ENCODE measurements at places on chromosomes 5 and 9. TPM values are rescaled to one million over a fixed set of nuclear protein-coding genes. Genes with fewer than 3 reads are reported as not detected.
A peak's percentile ranks its signal among the peaks of the same experiment; 100 is the strongest.

DNA sequence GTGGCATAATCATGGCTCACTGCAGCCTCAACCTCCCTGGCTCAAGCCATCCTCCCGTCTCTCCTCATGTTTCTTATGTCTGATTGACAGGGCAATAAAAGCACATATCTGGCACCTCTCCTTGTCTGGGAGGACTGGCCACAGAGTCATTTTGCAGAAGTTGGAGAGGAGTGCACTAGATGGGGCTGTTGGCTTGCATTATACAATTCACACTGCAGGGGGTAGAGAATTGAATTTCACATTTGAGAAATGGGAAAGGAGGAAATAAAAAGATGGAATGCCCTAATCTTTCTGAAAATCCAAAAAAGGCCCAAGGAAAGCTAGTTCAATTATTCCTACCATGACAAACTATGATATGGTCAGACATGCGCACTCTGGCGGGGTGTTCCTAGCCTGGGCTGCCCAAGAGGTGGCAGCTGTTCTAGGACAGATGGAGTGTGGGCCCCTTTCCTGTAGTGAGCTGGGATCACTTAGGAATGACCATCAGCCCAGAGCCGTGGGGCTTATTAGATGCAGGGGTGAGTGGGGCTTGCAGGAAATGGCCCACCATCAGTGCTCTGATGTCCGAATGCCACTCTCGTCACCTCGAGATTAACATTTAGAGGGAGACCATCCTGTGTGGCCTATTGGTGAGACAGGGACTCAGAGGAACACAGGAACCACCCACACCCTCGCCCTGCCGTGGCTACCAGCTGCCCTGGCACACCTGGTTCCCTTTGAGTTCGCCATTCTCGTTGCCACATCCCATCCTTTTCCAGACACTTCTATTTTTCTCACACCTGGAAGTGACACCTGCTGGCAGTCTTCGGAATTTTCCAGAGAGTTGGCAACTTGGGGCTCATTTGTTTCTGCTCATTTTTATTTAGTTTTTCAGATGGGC, 21.8 kb upstream of the ANKRD18A start:
- DNase-seq, result peak; percentile 41

DNA sequence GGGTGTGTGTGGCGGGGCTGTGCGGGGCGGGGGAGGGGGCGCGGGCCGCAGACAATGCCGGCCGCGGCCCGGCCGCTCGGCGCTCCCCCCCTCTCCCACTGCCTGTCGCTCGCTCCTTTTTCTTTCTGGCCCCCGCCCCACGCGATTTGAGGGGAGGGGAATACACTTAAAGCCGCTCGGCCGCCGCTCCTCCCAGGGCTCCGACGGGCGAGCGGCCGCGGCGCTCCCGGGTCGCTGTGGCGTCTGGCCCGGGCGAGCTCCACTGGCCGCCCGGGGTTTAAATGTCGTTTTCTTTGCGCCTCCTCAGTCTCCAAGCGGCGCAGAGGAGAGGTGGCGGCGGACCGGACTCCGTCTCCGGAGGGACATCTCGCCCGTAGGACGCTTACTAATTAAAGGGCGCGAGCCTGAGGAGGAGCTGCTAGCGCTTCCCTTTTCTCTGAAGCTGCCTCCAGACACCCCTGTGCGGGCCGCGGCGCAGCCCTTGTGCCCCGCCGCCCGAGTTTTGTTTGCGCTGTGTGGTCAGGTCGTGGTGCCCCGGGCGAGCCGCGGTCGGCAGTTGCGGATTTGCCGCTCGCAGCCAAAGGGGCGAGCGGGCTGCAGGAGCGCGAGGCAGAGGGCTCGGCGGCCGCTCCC, 1.4 kb downstream of the ZSWIM6 start:
- peak; percentile 74 for DNase-seq

- DNase-seq, result no peak
These were observed 185.4 kb downstream of the GABBR2 start for GRCh38 chr9:98523231-98523901.

DNA sequence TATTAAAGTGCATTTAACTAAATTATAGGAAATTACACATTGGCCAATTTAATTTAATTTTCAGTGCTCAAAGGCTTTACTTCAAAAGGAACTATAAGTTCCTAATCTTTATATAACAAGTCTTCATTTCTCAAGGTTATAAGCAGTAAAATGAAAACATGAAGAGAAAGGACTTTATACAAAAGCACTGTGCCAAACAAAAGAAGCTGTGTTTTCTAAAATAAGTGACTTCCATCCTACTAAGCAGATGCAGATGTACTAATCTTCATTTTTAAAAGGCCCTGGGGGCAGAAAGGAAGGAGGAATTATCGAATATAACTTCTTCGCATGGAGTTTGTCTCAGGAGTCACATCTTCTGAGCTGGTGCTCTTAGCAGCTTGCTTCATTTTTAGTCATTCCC, 81.4 kb downstream of the SHC3 start:
- DNase-seq, result peak; percentile 87

- DNase-seq, result no peak
These were observed 42.8 kb upstream of the ZSWIM6 start for GRCh38 chr5:61289241-61289640.

DNA sequence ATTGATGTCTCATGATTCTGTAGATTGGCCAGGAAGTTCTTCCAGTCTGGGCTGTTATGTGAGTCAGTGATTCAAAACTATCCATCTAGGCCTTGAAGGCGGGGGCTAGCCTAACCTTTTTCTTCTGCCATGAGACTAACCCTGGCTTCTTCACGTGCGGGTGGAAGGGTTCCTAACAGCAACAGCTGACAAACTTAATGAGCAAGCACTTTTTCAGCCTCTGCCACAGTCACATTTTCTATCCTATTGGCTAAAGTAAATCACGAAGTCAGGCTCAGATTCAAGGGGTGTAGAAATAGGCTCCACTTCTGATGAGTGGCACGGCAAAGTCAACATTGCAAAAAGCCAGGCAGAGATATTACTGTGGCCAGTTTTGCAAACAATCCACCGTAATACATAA, 68.4 kb downstream of the STK32A start:
- DNase-seq, result no peak

DNA sequence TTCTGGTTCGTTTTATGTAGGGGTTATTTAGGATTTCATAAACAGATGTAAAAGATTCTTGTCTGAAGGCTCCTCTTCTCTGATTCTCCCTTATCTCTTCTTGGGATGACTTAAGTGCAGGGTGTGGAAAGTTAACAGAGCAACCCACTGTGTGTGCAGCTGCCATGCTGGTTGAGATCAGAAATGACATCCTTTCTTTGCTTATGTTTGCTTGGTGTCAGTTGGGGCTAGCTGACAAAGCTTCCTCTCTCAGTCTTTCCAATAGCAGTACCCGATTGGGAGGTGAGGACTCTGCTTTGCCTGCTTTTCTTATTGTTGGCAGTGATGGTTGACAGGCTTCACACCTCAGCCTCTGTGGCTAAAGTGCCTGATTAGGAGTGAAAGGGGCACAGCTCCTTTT, 26.5 kb downstream of the OGN start:
- no peak for DNase-seq

DNA sequence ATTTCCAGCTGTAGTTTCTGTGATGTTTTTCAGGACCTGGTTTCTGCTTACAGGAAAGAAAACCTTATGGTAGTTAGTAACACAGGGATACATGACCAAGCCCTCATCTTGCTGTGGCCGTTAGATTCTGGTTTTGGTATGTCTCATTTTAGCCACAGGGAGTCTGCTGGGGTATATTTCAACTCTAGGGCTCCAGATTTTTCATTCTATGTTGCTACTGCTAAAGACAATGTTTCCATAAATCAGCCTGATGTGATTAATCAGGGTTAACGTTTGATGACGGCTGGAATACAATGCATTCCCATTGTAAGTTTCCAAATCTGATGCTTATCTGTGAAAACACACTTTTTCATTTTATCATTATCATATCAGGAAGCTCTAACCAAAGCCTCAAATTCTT, 48.2 kb downstream of the P4HA2 start:
- DNase-seq, result no peak

DNA sequence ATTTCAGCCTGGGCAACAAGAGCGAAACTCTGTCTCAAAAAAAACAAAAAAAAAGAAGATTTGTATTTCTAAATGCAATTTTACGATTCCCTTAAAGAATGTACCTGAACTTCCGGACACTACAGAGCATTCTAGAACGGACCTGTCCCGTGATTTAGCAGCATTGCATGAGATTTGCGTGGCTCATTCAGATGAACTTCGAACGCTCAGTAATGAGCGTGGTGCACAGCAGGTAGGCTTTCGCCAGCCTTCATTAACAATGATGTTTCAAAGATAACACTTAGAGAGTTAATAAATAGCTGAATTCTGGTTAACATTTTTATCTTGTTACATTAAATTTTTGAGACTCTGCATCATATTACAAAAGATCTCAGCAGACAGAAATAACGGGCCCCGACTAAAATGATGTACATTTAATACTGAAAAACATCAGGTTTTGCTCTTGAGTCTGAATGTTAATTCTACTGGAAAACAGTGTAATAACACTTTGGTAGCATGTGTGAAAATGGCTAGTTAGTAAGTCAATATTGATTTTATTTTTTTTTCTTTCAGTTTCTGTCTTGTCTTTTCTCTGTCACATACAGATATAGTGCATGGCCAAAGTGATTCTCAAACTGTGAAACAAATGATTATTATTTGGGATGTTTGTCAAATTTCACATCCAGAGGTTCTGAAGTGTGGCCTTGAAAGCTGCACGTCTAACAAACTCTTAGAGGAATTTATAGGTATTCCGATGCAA, 23.3 kb downstream of the CCNH start:
- no peak for DNase-seq

DNA sequence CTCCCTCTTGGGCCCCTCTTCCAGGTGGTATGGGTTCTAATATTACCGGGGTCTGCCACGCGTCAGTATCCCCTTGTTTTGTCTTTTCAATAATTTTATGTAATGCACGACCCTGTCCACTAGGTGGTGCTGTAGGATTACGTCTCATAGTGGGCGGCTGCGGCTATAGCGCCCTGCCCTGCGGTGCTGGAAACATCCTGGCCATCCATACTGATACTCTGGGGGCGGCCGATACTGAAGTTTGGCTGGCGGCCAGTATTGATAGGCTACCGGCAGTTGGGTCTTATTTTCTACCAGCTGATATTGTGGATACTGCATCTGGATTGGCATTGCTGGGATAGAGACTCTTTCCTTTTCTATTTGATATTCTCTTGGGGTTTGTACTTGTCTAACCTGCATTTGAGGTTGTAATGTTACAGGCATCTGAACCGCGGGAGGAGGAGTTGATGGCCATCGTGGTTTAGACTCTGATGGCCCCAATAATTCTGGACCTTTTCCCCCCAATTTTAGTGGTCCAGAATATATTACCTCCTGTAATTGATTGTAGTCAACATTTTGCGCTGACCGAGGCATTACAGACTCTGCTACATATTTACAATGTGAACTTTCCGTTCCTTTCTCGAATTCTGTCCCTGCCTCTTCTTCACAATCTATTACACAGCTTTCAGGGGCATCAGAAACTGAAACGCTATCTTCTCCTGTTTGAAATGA, 3.3 kb upstream of the TMEM141 start:
- DNase-seq, result peak; percentile 78

DNA sequence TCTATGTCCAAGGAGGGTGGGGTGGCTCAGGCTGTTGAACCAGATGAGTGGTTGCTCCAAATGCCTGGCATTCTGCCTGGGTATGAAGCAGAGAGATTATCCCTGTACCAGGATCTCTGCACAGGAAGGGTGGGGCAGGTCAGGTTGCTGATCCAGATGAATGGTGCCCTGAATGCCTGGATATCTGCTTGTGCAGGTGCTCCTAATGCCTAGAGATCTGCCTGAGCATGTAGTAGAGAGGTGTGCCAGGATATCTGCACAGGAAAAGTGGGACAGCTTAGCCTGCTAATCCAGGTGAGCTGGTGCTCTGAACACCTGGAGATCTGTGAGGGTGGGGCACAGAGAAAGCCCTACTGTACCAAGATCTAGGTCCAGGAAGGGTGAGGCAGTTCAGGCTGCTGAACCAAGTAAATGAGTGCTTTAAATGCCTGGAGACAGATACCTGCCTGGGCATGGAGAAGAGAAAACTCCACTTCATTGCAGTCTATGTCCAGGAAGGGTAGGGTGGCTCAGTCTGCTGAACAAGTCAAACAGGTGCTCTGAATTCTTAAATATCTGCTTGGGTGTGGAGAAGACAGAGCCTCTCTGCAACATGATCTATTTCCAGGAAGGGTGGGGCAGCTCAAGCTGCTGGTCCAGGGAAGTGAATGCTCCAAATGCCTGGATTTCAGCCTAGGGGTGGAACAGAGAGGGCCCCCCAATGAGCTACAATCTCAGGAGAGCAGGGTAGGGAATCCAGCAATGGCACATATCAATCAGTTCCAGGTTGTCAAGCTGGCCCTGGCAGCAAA, 189.4 kb upstream of the DMRTA1 start:
- no peak for DNase-seq

DNA sequence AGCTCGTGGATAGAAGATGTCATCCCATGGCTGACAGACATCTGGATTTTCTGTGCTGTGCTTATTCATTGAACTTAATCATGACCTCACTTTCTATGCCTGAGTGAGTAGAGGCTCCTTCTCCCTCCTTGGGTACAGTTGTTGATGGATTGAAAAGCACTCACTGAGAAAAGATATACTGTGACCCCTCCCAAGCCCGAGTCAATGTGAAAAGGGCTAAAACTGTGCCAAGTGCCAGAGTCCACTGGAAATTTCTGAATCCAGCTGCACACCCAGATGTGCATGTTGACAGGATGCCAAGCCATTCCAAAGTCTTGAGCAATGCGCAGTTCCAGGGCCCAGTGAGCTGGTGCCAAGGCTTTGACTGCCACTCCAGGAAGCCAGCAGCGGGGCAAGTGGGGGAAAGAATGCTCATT, 473.0 kb downstream of the NTRK2 start:
- DNase-seq, result peak; percentile 71

DNA sequence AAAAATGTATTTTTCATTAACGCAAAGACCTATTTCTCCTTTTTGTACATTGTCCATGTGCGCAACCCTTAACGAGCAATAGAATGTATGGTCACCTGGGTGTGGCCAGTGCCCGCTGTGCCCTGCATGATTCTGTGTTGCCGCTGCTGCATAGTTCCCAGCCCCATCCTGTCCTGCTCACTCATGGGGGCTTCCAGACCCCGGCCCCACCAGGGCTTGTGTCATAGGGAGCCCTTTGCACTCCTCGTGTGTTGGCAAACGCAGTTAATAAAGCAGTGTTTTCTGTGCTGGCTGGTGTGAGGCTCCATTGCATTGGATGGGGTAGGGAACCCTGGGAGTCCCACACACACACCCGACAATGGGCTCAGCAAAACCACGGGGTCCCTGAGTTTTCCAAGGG, 49.7 kb downstream of the SAR1B start:
- no peak for DNase-seq

Gene NR5A1
- total RNA-seq, result not detected

Gene SAPCD2
- 4.2 TPM for total RNA-seq

Gene C5orf63
- total RNA-seq, result 5.0 TPM

Gene NDUFA8
- 43.7 TPM for total RNA-seq

Gene PIP5KL1
- total RNA-seq, result 0.49 TPM

Gene ANKRD34B
- total RNA-seq, result 0.13 TPM

Gene NREP
- total RNA-seq, result 230 TPM

Gene FAM221B
- total RNA-seq, result not detected

Gene PKD2L2
- 1.2 TPM for total RNA-seq

Gene FGD3
- total RNA-seq, result 2.8 TPM

Gene SLC26A2
- total RNA-seq, result 11.9 TPM

Gene ZNF462
- 18.8 TPM for total RNA-seq
